CD4-positive, alpha-beta T cell treated with Interleukin-2 at 100 ng/mL for 4 hours (primary cell): ENCODE measurements at places on chromosomes 5 and 9.

DNA sequence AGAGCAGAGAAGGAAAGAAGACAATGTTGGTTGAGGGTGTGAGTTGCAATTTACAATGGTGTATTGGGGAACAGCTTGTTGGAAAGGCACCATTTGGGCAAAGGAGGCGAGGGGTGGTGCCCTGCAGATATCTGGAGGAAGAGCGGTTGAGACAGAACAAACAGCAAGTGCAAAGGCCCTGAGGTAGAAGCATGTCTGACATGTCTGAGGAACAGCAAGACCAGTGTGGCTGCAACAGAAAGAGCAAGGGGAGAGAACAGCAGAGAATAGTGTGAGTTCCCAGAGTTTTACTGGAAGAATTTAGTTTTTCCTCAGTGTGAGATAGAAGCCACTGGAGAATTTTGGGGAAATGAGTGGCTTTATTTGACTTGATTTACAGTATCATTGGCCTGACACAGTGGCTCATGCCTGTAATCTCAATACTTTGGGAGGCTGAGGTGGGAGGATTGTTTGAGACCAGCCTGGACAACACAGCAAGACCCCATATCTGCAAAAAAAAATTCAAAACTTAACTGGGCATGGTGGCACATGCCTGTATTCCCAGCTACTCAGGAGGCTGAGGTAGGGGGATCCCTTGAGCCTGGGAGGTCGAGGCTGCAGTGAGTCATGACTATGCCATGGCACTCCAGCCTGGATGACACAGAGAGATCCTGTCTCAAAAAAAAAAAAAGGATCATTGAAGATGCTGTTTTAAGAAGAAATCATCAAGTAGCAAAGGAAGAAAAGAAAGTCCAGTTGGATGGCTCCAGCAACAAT lies 13.6 kb downstream of the CMBL start:
- DNase-seq, result no peak

DNA sequence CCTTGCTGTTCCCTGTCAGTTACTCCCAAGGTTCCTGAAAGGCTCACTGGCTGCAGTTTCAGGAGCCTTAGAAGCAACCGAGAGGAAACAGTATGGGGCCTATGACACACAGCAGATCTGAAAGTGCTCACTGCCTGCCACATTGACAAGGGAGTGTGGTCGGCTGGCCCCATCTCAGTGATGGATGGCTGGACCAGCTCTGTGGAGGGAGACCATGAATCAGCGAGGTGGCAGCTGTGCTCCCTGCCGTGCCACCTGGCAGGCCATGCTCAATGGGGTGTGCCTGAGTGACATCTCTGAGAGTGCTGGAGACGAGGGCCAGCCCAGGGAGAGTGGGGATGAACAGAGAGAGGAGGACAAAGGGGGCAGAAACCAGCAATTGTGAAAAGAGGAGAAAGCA lies 49.1 kb downstream of the DOCK2 start:
- no peak for DNase-seq

GRCh38 chr5:150519560-150519945 lies 11.6 kb downstream of the NDST1 start:
- no peak for DNase-seq

GRCh38 chr5:72034770-72035169 lies 72.5 kb upstream of the MAP1B start:
- no peak for DNase-seq

DNA sequence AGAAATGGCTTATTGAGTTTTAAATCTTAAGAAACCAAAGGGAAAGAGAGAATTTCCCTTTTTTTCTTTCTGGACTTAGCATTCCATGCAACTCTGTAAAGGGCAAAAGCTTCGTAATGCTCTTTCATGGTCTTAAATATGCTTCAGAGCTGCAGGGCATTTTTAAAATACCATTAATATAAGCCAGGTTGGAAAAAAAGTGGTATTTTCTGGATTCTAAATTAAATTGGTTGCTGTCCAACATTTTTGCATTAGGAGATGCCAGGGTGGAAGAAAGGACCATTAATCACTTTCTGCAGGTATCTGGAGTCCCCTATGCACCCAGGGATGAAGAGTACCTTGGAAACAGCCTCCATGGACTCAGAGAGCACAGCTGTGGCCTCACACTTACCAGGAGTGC lies 215.1 kb upstream of the DAPK1 start:
- no peak for DNase-seq

DNA sequence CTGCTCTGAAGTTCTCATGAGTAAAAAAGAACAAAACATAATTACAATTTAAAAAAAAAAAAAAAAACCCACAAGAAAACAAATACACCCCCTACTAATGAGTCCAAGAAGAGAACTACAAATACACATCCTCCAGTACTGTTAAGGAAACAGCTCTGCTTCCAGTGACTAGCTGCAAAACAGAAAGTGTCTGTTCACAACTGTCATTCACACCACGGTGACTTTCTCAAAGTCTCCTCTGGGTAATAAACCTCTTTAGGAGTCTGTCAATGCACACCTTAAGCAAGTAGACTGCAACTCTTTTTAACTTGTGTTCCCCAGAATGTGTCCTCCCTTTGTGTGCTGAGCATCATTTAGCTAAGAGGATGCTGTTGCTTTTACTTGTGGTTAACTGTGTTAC lies 6.2 kb downstream of the REEP5 start:
- peak; percentile 34 for DNase-seq

GRCh38 chr9:127595611-127596010 lies 16.5 kb upstream of the STXBP1 start:
- DNase-seq, result no peak

GRCh38 chr5:62299600-62299999 lies 6.4 kb upstream of the KIF2A start:
- DNase-seq, result peak; percentile 45

- DNase-seq, result no peak
These were observed 113.9 kb upstream of the BRINP1 start for GRCh38 chr9:119483153-119483552.

GRCh38 chr5:29811914-29812679 lies 1381.4 kb upstream of the CDH6 start:
- no peak for DNase-seq

- no peak for DNase-seq
These were observed 716 bp downstream of the TMEM171 start for GRCh38 chr5:73121119-73121463.

GRCh38 chr5:74179179-74179578 lies 461.3 kb downstream of the ENC1 start:
- DNase-seq, result no peak

DNA sequence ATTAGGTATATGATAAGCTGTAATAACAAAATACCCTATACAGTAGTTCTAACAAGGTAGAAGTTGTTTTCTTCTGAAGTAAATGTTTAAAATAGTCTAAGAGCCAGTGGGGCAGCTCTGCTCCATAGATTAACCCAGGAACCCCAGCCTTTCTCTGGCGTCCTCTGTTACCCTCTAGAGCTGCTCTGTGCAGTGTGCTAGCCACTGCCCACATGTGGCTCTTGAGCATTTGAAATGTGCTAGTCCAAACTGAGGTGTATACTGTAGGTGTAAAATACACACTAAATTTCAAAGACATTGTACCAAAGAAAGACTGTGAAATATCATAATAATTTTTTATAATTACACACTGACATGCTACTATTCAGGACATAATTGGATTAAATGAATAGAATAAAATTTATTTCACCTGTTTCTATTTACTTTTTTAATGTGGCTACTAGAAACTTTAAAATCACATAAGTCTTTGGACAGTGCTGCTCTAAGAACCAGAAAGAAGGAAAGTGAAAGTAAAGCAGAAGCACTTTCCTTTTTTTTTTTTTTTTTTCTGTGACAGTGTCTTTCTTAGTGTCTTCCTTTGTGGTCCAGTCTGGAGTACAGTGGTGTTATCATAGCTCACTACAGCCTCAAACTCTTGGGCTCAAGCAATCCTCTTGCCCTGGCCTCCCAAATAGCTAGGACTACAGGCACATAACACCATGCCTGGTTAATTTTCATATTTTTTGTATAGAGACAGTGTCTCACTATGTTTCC lies 39.3 kb downstream of the RAI14 start:
- DNase-seq, result no peak

GRCh38 chr5:97544678-97545077 lies 361.6 kb upstream of the RIOK2 start:
- no peak for DNase-seq

GRCh38 chr5:68848091-68848490 lies 245.7 kb upstream of the SLC30A5 start:
- no peak for DNase-seq

DNA sequence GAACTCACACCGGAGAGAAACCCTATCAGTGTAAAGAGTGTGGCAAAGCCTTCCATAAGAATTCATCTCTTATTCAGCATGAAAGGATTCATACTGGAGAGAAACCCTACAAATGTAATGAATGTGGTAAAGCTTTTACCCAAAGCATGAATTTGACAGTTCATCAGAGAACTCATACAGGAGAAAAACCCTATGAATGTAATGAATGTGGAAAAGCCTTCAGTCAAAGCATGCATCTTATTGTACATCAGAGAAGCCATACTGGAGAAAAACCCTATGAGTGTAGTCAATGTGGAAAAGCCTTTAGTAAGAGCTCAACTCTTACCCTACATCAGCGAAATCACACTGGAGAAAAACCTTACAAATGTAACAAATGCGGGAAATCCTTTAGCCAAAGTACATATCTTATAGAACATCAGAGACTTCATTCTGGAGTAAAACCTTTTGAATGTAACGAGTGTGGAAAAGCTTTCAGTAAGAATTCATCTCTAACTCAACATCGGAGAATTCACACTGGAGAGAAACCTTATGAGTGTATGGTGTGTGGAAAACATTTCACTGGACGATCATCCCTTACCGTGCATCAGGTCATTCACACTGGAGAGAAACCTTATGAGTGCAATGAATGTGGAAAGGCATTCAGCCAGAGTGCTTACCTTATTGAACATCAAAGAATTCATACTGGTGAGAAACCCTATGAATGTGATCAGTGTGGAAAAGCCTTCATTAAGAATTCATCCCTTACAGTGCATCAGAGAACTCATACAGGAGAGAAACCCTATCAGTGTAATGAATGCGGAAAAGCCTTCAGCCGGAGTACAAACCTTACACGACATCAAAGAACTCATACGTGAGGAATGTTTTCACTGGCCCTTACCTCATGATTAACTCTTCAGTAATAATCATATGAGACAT lies 8.9 kb upstream of the ZNF454 start:
- DNase-seq, result no peak
